ENCODE measurements at places on chromosomes 7 and 10.
A peak's percentile ranks its signal among the peaks of the same experiment; 100 is the strongest.

GRCh38 chr7:77940647-77941046, 142.1 kb downstream of the PHTF2 start:
- peak; percentile 33 for DNase-seq

DNA sequence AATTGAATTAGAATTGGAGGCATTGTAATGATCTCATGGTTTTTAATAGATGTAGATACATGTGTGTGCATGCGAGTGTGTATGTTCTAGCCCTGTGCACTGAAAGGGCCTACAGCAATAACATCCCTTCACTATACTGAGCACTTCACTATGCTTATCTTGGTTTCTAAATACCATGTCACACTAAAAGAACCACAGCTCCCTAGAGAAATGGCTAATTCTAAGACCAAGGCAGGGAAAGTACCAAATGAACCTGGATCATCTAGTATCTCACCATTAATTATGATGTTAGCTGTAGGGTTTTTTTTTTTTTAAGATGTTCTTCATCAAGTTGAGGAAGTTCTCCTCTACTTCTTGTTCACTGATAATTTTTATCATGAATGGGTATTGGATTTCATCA, 55.1 kb downstream of the HECTD2 start:
- DNase-seq, result no peak

- no peak for DNase-seq
These were observed 68.2 kb downstream of the ELAPOR2 start for GRCh38 chr7:86991093-86991769.

DNA sequence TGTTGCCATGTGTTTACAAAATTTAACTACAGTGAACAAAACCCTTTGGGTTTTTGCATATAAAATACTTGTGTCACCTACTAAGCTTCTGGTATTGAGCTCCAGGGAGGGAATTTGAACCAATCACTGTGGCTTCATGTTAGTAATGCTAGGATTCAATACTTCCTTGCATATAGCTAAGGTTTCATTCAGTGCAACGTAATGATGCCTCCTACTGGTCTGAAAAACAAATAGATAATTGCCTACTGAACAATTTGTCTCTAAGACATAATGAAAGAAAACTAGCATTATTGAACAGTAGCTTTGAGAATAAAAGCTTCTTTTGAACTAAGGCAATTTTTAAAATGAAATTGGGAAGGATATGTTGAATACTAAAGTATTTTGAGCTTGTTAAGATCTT, 244.4 kb downstream of the ZWINT start:
- no peak for DNase-seq

DNA sequence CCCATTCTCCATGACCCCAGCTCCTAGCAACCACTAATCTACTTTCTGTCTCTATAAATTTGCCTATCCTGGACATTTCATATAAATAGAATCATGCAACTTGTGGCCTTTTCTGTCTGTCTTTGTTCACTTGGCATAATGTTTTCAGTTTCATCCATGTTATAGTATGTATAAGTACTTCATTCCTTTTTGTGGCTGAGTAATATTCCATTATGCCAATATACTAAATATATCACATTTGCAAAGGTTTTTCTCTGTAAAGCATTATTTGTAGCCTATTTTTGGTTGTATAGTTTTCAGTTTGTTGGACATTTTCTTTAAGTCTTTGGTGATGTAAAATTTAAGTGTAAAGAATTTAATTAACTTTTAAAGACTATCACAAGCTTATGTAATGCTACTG, 2.2 kb downstream of the PTPRZ1 start:
- no peak for DNase-seq

DNA sequence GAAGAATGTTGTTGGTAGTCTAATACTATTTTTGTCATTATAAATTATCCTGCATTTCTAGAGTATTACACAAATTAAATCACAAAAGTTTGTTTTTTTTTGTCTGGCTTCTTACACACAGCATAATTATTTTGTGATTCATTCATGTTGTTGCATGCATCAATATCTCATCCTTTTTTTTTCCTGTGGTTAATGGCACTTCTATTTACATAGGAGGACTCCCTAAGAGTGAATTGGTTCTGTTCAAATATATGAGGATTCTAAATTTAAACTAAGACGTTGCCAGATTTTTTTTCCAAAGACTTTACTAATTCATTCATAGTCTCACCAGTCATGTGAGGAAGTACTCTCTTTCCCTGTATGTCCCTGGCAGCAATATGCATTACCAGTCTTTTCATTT, 303.3 kb downstream of the GPR37 start:
- DNase-seq, result no peak

GRCh38 chr7:29297194-29297890, 102.8 kb downstream of the CHN2 start:
- DNase-seq, result no peak

GRCh38 chr7:70303780-70304179, 705.5 kb downstream of the AUTS2 start:
- DNase-seq, result no peak

DNA sequence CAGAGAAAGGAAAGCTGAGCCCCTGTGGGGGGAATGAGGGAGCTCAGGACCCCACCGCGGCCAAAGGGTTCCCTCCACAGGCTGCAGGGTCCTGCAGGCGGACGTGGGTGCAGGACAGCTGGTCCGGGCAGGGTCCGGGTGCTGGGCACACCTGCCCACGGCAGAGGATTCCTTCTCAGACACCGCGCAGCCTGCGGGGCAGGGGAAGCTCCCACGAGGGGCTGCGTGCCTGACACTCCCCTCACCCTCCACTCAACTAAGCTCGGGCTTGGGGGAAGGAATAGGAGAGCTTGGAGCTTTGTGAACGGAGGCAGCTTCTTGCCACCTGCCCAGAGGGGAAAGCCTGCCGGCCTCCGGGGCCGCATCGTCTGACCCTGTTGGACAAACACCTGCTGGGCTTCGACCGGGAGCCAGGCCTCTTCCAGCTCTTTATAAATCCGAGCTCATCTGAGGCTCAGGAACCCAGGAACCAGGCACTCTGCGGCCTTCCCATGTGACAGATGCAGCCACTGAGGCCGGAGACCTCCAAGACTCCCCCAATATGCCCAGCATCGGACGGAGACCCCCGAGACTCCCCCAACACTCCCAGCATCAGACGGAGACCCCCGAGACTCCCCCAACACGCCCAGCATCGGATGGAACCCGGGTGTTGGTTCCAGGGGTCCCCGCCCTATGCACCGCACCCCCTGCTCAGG, 97.3 kb downstream of the PDGFA start:
- no peak for DNase-seq

DNA sequence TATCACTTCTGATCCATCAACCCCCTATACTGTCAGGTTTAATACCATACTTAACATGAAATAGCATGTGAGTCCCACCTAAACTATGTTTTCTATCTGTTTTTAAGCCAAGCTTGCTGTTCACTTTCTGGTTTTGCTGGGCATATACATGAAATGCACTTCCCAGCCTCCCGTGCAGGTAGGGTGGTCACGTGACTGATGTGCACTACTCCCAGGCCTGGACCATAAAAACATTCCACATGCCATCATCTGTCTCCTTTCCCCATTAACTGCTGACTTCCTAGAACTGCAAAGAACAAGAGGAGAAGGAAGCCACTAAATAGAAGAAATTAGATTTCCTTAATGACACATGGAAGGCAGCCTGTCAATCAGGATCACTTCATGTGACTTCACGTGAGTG, 40.1 kb upstream of the CALD1 start:
- DNase-seq, result no peak

DNA sequence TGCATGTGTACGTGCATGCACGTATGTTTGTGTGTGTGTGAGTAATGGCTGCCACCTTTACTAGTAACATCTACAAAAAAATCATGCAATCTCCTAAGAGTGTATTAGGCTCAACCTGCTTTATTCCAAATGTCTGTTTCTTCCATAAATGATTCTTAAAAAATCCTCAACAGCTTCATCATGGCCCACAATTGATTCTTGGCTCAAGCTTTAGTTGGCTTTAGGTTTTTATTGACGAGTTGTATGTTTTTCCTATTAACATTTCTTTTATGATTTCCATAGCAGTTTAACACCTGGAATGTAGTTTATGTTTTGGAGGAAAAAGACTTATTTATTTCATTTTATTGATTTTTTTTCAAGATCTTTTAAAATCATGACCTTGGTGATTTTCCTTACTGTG, 121.9 kb upstream of the RAB18 start:
- DNase-seq, result no peak

GRCh38 chr7:20470082-20470481, 139.4 kb downstream of the ITGB8 start:
- no peak for DNase-seq

GRCh38 chr10:89526358-89526757, 9.0 kb downstream of the SLC16A12 start:
- no peak for DNase-seq
